ENCODE measurements at places on chromosomes 3 and 15. TPM values are rescaled to one million over a fixed set of nuclear protein-coding genes. Genes with fewer than 3 reads are reported as not detected.

The CLDN18 gene
- not detected for total RNA-seq

The STRA6 gene
- total RNA-seq = 2.3 TPM

The RBP2 gene
- not detected for total RNA-seq

The NEO1 gene
- 219 TPM for total RNA-seq

The PLA2G4E gene
- total RNA-seq = not detected

The THBS1 gene
- 171 TPM for total RNA-seq

The GRK7 gene
- not detected for total RNA-seq

The ADAMTS7 gene
- 5.9 TPM for total RNA-seq

The LRRK1 gene
- total RNA-seq = 1.4 TPM

The TCAIM gene
- total RNA-seq = 60.5 TPM

The SCN11A gene
- total RNA-seq = 0.31 TPM

The CPN2 gene
- total RNA-seq = not detected

The FANCD2OS gene
- not detected for total RNA-seq

The CHL1 gene
- total RNA-seq = 954 TPM

The CLDN11 gene
- 12.3 TPM for total RNA-seq

The NPTN gene
- 86.1 TPM for total RNA-seq

The CDV3 gene
- total RNA-seq = 117 TPM

The TMEM212 gene
- not detected for total RNA-seq

The HYAL1 gene
- total RNA-seq = 0.16 TPM

The IMPG2 gene
- 3.0 TPM for total RNA-seq

The CD86 gene
- 1.7 TPM for total RNA-seq

The ETFA gene
- total RNA-seq = 66.3 TPM

The HRH1 gene
- 1.7 TPM for total RNA-seq

The VIPR1 gene
- 0.16 TPM for total RNA-seq

The TMEM44 gene
- 20.6 TPM for total RNA-seq

The FHIT gene
- total RNA-seq = 3.6 TPM

The RARRES1 gene
- 1.4 TPM for total RNA-seq

The ZBTB47 gene
- total RNA-seq = 22.1 TPM

The ZNF860 gene
- total RNA-seq = 2.8 TPM

The TPM1 gene
- total RNA-seq = 101 TPM

The SI gene
- not detected for total RNA-seq

The IL17RE gene
- total RNA-seq = not detected

The KBTBD13 gene
- not detected for total RNA-seq

The PLOD2 gene
- 22.6 TPM for total RNA-seq

The TMCO5A gene
- total RNA-seq = not detected

The MYO5C gene
- 1.2 TPM for total RNA-seq

The NUDT16 gene
- 15.9 TPM for total RNA-seq

The SCAANT1 gene
- total RNA-seq = not detected

The MED12L gene
- total RNA-seq = 6.1 TPM

The TGFBR2 gene
- 5.8 TPM for total RNA-seq

The RTF1 gene
- 59.0 TPM for total RNA-seq

The CASR gene
- not detected for total RNA-seq

Measured in occipital lobe (tissue), 3 donors.